Stimulated activated CD4-positive, alpha-beta T cell treated with anti-CD3 and anti-CD28 coated beads, Interleukin-2, amount 100 ng/mL, for 24 hours (primary cell): ENCODE measurements at places on chromosomes 6 and 20.

GRCh38 chr6:47116606-47117005 lies 74.5 kb upstream of the ADGRF1 start:
- no peak for DNase-seq

DNA sequence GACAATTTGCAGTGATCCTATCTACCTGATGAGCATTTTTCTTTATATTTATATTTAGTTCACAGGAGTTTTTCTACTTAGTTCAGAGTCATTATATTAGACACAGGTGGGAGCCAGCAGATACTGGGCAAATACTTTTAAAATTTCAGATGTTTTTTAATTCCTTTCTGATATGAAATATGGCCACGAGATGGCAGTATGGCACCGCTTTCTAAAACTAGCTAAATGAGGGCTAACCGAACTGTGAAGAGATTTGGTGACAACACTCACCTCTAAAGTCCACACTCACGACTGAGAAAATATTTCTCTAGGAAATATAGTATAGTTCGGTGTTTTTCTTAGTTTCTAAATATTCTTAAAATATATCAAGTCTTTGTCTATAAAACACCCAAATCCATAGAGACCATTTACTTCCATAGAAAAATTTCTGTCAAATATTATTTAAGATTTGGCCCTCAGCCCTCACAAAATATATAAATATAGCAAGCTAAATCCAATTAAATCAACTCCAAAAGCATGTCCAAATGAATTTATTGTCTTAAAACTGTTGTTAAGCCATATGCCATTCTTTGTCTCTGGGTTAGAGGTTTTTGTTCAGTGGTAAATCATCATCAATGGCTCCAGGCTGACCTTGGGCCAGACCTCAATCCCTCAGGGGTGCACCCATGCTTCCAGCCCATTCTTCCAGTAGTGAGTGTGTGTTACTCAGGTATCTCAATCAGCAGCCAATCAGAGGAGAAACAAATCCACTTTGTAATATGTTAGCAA lies 63.6 kb downstream of the HUS1B start:
- peak; percentile 69 for DNase-seq

DNA sequence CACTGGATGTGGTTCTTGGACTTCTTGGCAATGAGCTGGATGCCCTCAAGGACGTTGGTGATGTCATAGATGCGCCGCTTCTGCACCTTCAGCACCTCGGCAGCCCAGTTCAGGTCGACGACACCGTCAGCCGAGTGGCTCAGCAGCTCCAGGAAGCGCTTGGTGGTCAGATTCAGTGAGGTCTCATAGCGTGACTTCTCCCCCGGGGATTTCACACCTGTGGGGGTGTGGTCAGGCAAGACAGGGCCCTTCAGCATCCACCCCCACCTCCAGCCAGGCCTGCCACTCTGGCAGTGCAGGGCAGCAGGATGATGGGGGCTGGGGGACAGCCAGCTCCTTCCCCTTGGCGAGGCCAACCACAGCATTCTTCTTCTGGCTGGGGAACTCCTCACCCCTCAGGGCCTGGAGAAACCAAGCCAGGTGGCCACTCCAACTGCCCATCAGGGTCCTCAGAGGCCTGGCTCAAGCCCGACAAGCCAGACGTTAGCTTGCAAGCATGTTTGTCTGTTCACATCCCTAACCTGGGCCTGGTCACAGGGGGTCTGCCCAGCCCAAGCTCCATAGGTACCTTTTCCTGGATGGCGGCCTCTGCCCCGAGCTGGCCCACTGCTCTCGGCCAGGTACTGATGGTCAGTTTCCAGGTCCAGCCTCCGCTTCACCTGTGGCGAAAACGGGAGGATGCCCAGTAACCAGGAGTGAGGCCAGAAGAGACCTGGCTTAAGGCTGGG lies 5.7 kb upstream of the NECAB3 start:
- no peak for DNase-seq

- DNase-seq: no peak
These were observed 955.9 kb upstream of the EYS start for GRCh38 chr6:66662721-66663507.

GRCh38 chr6:29709188-29709587 lies 14.0 kb upstream of the HLA-F start:
- no peak for DNase-seq
